ENCODE measurements at places on chromosomes 16 and 17. TPM values are rescaled to one million over a fixed set of nuclear protein-coding genes. Genes with fewer than 3 reads are reported as not detected.
A peak's percentile ranks its signal among the peaks of the same experiment; 100 is the strongest.

GRCh38 chr16:22052980-22053379 is 39.4 kb upstream of the VWA3A start:
- H3K27ac ChIP-seq, result no peak overlapping the region
- H3K27me3 ChIP-seq, result no peaks in the 10 kb centered on the region
- DNase-seq, result no peak
- H3K36me3 ChIP-seq, result peaks cover 3% of the 10 kb centered on the region
- no peak overlapping the region for H3K4me3 ChIP-seq

The ITGAL gene
- total RNA-seq, result 0.33 TPM

- H3K27me3 ChIP-seq, result no peaks in the 10 kb centered on the region
- peaks cover 50% of the 10 kb centered on the region for H3K4me1 ChIP-seq
- peak overlapping the region; percentile 80 for H3K27ac ChIP-seq
- no peak overlapping the region for H3K4me3 ChIP-seq
Measured at GRCh38 chr17:82861393-82861775, 21.6 kb upstream of the ZNF750 start.

DNA sequence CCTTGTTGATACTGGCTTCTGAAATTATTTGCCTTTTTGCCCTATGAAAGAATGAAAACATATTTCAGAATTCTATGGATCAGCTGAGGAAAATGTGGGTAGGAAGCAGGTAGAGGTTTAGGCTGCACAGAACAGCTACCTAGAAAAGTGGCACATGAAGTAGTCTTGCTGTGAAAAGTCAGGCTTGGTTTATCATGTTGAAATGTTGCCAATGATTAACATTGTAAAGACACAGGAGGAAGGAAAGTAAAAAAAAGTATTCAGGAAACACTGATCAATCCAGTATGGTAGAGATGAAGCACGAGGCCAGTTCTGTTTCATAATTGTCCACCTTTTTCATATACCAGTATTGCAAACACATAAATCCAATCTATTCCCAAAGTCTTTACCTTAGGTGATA is 29.9 kb downstream of the ABCA6 start:
- no peaks in the 10 kb centered on the region for H3K36me3 ChIP-seq
- H3K27me3 ChIP-seq, result no peaks in the 10 kb centered on the region
- no peak overlapping the region for H3K4me3 ChIP-seq
- no peak for DNase-seq

GRCh38 chr17:66679631-66680517 is 155.0 kb upstream of the CACNG5 start:
- peaks cover 29% of the 10 kb centered on the region for H3K4me1 ChIP-seq
- H3K4me3 ChIP-seq, result no peak overlapping the region
- H3K36me3 ChIP-seq, result no peaks in the 10 kb centered on the region
- no peak for DNase-seq
- peak overlapping the region; percentile 18 for H3K27ac ChIP-seq
- H3K27me3 ChIP-seq, result no peaks in the 10 kb centered on the region

The EMP2 gene
- 57.9 TPM for total RNA-seq

The CMTM1 gene
- total RNA-seq, result 8.4 TPM

- no peak overlapping the region for H3K4me3 ChIP-seq
- H3K4me1 ChIP-seq, result no peaks in the 10 kb centered on the region
- no peak for DNase-seq
- H3K27me3 ChIP-seq, result no peaks in the 10 kb centered on the region
- H3K36me3 ChIP-seq, result peaks cover 3% of the 10 kb centered on the region
Measured at GRCh38 chr17:67400193-67400592, 23.1 kb downstream of the PITPNC1 start.

The SULT1A1 gene
- total RNA-seq, result 15.9 TPM

The NKD1 gene
- total RNA-seq, result 43.2 TPM

DNA sequence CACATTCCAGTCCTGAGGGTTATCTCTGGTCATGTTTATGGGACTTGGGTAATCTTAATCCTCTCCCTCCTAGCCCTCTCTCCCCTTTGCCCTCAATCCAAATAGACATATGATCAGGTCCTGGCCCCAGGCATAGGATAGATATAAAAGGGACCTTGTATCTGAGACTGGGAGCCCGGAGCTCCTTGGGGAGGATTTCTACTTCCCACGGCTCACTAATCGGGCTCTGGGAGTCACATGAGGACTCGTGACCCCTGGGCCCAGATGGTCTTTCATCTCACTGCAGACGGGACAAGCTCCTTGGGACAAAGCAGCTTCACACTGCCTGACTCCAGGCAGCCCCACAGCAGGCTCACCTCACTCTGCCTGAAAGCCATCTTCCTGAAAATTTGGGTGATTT is 57.8 kb upstream of the LYRM9 start:
- no peak overlapping the region for H3K4me3 ChIP-seq
- H3K4me1 ChIP-seq, result peaks cover 10% of the 10 kb centered on the region
- H3K36me3 ChIP-seq, result no peaks in the 10 kb centered on the region
- H3K27me3 ChIP-seq, result peaks cover under 1% of the 10 kb centered on the region

The CLEC19A gene
- total RNA-seq, result not detected

DNA sequence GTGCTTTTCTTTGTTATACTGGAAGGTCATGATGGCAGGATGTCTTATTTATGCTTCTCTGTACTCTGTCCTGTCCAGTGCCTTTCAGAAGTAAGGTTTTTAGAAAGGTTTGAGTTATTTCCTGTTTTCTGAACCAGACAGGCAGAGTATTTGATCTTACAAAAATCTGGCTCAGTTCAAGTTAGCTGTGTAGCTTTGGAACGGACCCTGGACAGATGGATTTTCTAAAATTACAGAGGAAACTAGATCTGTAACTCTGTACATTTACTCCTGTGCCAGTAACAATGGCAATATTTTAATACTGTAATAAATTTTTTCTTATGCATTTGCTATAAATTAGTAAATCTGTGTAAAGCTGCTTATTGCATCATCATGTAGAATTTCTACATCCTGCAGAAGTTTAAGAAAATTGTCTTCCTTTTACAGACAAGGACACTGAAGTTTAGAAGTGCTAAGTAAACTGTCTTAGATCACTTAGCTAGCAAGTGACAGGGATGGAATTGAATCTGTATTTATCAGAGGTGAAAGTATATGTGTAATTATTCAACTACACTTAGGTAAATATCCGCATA is 347.6 kb downstream of the WWOX start:
- H3K27ac ChIP-seq, result no peak overlapping the region
- no peak for DNase-seq
- H3K36me3 ChIP-seq, result no peaks in the 10 kb centered on the region

DNA sequence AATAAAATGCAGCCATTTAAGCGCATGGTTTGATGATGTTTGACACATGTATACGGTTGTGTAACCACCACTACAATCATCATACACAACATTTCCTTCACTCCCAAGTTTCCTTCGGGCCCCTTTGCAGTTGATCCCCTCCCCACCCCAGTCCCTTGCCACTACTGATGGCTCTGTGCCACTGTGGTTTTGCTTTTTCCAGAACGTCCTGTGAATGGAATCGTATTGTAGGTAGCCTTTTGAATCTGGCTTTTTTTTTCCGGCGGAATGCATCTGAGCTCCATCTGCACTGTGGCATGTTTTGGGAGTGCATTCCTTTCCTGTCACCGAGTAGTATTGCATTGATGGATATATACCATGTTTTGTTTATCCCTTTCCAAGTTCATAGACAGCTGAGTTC is 15.1 kb upstream of the MAP2K3 start:
- no peaks in the 10 kb centered on the region for H3K4me1 ChIP-seq
- peaks cover 5% of the 10 kb centered on the region for H3K27me3 ChIP-seq
- no peak overlapping the region for H3K4me3 ChIP-seq
- H3K36me3 ChIP-seq, result no peaks in the 10 kb centered on the region
- no peak overlapping the region for H3K27ac ChIP-seq
- no peak for DNase-seq

DNA sequence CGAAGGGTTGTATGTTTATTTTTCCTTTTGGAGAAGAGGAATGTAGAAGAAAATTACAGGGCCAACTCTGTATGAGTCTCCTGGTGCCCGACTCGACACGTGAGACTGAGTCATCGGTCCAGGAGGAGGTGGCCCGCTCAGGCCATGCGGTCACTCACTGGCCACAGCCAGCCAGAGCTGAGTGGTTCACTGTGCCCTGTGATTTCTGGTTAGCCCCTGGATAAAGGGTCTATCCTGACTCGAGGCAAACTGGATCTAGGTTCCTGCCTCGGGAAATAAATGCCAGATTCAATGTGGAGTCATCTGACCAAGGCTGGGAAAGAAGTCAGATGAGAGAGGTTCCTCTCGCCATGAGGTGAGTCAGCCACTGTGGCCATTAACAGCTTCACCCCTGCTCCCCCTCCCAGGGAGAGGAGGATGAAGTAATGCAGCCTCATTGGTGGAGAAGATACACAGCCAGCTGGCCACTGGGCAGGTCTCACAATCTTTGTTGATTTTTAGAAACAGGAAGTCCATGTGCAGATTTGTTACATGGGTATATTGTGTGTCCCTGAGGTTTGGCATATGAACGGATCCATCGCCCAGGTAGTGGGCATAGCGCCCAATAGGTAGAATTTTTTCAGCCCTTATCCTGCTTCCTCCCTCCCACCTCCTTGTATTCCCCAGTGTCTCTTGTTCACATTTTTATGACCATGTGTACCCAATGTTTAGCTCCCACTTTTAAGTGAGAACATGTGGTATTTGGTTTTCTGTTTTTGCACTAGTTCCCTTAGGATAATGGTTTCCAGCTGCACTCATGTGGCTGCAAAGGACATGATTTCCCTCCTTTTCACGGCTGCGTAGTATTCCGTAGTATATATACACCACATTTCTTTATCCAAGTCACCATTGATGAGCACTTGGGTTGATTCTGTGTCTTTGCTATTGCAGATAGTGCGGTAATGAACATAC is 21.7 kb upstream of the USP36 start:
- no peak overlapping the region for H3K4me3 ChIP-seq
- H3K27ac ChIP-seq, result peak overlapping the region; percentile 34
- no peaks in the 10 kb centered on the region for H3K27me3 ChIP-seq
- no peak for DNase-seq
- H3K36me3 ChIP-seq, result peaks cover 23% of the 10 kb centered on the region

All from type B pancreatic cell (in vitro differentiated cells).